Central memory CD4-positive, alpha-beta T cell (primary cell): ENCODE measurements at places on chromosomes 1 and 21.

- no peak for DNase-seq
Measured at GRCh38 chr1:31878058-31878457, 60.1 kb downstream of the PTP4A2 start.

GRCh38 chr1:46529031-46529630 is 22.3 kb downstream of the KNCN start:
- no peak for DNase-seq

DNA sequence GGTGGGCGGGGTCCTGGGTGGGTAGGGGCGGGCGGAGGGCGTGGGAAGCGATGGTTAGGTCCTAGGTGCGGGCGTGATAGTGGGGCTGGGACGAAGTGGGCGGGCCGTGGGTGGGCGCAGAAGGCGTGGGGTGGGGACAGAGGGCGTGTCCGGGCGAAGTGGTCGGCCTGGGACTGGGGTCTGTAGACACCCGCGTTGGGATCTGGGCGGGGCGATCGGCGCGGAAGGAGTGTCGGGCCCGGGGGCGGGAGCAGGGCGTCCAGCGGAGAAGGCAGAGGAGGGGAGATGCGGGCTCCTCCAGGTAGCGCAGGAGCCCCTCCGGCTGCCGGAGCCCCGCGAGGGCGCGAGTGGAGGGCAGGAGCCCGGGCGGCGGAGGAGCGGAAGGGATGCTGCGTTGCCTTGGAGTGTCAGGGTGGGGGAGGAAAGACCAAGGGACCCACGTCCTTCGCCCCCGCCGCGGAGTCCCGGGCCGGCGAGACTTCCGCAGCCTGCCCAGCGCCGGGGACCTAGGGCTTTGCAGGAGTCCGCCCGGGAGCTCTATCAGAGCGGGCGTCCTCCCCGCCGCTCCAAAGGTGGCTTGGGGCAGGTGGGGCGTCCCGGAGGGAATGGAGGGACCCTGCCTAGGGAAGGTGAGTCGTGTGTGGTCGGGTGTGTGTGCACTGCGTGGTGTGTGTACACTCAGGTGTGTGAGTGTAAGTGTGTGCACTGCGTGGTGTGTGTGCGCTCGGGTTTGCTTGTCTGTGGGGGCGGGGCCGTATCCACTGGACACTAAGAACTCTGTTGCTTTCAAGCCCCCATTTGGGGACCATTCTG is 27.0 kb upstream of the PRSS38 start:
- peak; percentile 73 for DNase-seq

- peak; percentile 23 for DNase-seq
Measured at GRCh38 chr1:156845055-156845952, 13.6 kb downstream of the INSRR start.

DNA sequence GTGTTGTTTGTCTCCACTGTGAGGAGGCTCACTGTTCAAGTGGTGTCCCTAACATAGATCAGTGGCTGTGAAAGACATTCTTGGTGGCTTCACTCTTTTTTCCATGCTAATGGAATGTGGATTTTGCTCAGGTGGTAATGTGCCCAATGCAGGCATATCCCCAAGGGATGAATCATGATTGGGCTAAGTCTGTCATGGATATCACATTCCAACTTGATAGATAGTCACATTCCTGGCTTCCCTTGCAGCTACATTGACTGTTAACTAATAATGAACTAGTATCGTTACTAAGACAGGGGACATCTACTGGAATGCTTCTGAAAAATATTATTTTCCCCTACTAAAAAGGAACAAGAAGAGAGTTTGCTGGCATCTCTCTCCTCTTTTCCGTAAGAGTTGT is 86.3 kb upstream of the SOD1 start:
- DNase-seq, result no peak

DNA sequence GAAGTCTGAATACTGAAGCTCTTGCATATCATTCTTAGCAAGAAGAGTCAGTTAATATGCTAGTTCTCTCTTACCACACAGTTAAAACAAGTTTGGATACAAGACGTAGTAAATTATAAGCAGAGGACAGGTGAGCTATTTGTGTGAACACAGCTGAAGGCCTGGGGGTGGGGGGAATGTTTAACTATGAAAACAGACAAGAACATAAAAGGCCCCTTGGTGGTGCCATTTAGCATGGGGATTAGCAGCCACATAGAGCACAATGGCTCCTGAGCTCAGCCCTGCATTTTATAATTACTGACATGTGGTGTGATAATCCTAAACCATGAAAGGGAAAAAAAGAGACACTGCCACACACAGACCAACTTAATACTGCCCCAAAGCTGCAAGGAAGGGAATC is 94.8 kb downstream of the TGFBR3 start:
- DNase-seq, result no peak

GRCh38 chr21:37620401-37620800 is 253.8 kb downstream of the DYRK1A start:
- no peak for DNase-seq

DNA sequence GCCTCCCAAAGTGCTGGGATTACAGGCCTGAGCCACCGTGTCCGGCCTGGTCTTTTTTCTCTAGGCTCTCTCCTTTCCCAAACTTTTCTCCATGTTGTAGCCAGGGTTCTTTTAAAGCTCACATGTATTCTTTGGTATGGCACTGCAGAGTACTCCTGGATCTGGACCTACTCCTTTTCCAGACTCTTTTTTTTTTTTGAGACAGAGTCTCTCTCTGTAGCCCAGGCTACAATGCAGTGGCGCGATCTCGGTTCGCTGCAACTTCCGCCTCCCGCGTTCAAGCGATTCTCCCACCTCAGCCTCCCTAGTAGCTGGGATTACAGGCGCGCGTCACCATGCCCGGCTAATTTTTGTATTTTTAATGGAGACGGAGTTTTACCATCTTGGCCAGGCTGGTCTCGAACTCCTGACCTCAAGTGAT is 602 bp upstream of the MED18 start:
- DNase-seq, result no peak

DNA sequence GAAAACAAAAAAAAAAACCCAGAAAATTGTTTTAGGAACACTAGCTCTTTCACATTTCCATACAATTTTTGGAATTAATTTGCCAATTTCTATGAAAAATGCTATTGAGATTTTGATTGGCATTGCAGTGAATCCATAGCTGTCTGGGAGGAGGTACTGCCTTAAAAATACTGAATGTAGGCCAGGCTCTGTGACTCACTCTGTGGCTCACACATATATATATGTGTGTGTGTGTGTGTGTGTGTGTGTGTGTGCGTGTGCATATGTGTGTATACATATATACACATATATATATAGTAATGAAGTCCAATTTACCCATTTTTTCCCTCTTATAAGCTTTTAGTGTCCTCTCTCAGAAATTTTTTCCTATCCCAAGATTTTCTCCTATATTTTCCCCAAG is 214.2 kb upstream of the DMRTA2 start:
- no peak for DNase-seq

- peak; percentile 31 for DNase-seq
Measured at GRCh38 chr1:111656086-111657017, 36.8 kb downstream of the RAP1A start.

GRCh38 chr1:111361761-111362160 is 65.8 kb downstream of the OVGP1 start:
- no peak for DNase-seq
